ENCODE measurements at places on chromosomes 6 and 20.

GRCh38 chr20:35617397-35618262 is 2.0 kb downstream of the SPAG4 start:
- DNase-seq: no peak

- no peak for DNase-seq
Measured at GRCh38 chr20:38979434-38979833, 17.3 kb downstream of the DHX35 start.

DNA sequence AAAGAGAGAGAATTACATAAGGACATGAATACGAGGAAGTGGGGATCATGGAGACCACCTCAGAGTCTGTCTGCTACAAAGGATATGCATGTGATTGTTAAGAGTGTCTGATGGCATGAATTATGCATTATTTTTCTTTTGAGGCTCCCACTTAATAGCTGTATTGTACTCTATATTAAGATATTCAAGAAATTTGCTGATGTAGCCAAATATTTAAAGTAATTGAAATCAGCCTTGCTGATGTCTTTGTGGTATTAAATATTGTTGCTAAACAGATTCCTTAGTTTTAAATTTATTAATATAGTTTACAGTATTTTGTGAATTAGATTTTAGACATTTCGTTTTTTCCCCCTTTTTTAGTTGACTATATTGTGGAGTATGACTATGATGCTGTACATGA is 25.3 kb downstream of the CD2AP start:
- no peak for DNase-seq

DNA sequence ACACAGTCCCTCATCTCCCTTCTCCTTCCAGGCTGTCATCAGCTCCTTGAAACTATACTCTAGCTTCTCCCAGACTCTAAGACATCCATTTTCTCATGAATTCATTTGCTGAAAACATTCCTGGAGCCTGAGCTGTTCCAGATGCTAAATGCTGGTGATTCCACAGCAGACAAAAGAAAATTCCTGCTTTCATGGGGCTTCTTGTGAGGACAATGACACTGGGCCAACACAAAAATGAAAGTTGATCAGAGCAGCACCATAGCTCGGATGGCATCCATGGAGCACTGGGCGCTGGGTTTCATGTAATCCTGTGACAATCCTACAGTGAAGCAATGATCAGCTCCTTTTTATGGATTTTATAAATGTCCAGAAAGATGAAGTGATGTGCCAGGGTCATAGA is 47.4 kb upstream of the STX16 start:
- DNase-seq: no peak

DNA sequence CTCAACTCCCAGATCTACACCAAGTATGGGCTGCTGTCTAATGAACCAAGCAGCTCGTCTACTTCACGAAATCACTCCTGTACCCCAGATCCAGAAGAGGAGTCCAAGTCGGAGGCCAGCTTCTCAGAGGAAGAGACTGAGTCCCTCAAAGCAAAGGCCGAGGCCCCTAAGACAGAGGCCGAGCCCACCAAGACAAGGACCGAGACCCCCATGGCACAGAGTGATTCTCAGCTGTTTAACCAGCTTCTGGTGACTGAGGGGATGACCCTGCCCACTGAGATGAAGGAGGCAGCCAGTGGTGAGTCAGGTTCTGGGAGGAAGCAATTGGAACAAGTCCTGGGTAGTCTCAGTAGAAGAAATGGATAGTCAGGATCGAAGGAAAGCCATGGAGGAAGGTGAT is 5.8 kb downstream of the CUL9 start:
- no peak for DNase-seq

DNA sequence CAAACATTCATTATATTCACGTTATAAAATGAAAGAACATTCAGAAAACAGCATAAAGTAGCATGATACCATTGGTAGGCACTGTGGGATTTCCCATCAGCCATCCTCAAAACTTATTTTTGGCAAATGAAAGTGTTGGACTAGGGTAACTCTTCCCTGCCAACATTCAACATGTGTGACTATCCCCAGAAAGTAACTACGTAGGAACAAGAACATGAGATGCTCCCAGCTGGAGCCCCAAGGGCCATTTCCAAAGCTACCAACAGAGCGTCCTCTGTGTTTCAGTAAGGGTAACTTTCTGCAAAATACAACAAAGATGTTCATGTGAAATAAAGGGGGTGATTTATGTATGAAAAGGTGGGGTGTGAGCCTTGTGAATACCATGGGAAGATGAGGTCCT is 28.4 kb upstream of the PTPN1 start:
- no peak for DNase-seq

DNA sequence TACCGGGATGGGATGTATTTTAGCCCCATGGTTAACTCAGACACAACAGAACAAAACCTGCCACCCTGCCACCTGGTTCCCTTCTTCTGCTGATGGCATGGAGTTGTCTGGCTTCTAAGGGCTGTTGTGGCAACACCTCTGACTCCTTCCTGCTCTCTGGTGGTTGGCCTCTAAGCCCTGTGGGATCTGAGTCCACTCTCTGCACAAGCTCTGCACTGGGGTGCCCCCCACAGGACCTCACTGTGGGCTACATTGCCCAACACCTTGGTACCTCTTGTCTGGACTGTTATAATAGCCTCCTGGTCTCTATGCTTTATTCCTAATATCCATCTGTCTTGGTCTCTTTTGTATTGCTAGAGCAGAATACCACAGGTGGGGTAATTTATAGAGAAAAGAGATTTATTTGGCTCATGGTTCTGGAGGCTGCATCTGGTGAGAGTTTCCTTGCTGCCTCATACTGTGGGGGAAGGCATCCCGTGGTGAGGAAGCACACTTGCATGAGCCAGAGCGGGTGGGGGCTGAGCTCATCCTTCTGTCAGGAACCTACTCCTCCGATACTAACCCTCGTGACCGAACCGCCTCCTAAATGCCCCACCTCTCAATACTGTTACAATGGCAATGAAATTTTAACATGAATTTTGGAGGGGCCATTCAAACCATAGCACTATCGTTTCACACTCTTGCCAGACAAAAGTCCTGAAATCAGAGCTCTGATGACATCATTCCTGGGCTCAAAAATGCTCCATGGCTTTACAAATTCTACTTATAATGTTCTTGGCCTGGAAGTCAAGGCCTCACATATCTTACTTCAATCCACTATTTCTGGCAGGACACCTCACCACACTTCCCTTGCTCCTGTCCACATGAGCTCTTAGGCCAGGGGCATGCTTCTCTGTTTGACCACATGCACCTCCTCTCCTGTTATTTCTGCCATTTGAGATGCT is 127.2 kb downstream of the PAX1 start:
- no peak for DNase-seq

DNA sequence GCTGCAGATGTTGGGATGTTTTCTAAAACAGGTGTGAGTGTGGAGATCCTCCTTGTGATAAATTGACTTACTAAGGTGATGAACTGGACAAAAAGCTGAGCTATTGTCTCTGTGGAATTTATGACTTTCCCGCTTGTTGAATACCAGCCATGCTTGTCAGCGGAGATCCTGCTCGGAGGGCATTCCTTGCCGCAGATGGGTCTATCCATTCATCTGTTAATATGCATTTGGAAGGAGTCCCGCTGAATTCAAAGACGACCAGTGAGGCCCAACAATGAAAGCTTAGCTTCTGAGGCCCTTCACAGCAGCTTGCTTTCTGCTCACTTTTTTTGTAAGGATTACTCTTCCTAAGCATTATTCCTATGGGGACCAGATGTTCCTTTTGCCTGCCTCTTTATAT is 124.9 kb downstream of the TIAM2 start:
- no peak for DNase-seq

Data from activated T-helper 1 cell treated with Interleukin-2 at 50 U/mL for 16 hours (primary cell).